ENCODE measurements at places on chromosomes 3 and 15.

DNA sequence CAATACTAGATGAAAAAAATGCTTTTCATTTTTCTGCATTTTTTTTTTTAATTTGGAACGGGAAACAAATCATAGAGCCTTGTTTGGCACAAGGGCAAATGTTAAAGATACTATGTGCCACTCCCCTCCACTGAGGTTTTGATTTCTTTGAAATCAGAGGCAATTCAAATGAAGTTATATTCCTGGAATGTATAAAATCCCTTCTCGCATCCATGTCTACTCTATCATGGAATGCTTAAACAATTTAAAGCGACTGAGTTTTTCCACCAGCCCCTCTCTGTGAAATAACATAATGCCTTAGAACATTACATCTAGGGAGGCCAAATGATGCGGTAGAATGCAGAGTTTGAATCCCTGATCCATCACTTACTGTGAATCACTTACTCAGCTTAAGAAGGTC is 69.7 kb downstream of the FMN1 start:
- no peak for DNase-seq

- DNase-seq, result no peak
These were observed 64.3 kb downstream of the LEO1 start for GRCh38 chr15:51907136-51907862.

- no peak for DNase-seq
These were observed 46.8 kb downstream of the ITGB5 start for GRCh38 chr3:124840331-124840730.

DNA sequence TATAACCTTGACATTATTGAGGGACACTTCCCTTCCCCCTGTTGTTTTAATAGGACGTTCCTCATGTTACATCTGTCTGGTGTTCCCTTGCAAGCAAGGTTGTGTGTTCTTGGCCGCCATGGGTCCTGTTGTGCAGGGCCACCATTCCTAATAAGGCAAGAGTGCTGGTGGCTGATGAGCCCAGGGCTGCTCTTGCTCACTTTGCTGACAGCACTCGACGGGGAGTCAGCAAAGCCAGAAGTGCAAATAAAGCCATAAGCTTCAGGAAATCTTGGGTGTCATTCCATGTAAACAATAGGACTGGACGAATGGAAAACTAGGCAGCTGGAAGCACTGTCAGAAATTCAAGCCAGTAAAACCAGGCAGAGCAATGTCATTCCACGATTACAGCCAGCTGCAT is 75.8 kb downstream of the SQOR start:
- no peak for DNase-seq

- DNase-seq, result no peak
These were observed 625.8 kb downstream of the TAFA4 start for GRCh38 chr3:68306571-68306970.

- no peak for DNase-seq
These were observed 27.6 kb upstream of the VEPH1 start for GRCh38 chr3:157530637-157531300.

GRCh38 chr15:81357180-81357686 is 16.8 kb downstream of the TMC3 start:
- DNase-seq, result no peak

GRCh38 chr3:188126276-188126675 is 27.7 kb upstream of the LPP start:
- DNase-seq, result no peak

- no peak for DNase-seq
These were observed 165.4 kb upstream of the ARPP21 start for GRCh38 chr3:35473956-35474355.

GRCh38 chr3:165181556-165181955 is 14.6 kb downstream of the SLITRK3 start:
- DNase-seq, result no peak

Data from caudate nucleus (tissue), 63 donors.